ENCODE measurements at places on chromosomes 11 and 22.

GRCh38 chr11:119192111-119192510 lies 6.8 kb downstream of the NHERF4 start:
- peak; percentile 48 for DNase-seq

DNA sequence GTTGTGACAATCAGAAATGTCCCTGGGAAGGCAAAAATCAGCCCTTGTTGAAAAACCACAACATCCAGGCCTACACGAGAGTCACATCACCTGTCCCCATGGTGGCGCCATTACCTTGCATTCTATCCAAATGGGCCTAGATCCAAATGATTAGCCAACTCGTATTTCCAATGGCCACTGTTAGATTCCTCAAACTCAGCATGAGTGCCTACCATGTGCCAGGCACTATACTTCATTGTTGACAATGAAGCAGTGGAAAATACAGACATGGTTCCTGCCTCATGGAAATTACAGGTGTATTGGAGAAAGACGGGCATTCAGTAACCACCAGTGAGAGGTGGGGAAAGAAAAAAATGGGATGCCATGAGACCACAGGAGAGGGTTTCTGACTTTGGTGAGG lies 29.8 kb upstream of the CREB3L1 start:
- no peak for DNase-seq

- no peak for DNase-seq
These were observed 8.4 kb downstream of the VWA5A start for GRCh38 chr11:124123622-124124021.

DNA sequence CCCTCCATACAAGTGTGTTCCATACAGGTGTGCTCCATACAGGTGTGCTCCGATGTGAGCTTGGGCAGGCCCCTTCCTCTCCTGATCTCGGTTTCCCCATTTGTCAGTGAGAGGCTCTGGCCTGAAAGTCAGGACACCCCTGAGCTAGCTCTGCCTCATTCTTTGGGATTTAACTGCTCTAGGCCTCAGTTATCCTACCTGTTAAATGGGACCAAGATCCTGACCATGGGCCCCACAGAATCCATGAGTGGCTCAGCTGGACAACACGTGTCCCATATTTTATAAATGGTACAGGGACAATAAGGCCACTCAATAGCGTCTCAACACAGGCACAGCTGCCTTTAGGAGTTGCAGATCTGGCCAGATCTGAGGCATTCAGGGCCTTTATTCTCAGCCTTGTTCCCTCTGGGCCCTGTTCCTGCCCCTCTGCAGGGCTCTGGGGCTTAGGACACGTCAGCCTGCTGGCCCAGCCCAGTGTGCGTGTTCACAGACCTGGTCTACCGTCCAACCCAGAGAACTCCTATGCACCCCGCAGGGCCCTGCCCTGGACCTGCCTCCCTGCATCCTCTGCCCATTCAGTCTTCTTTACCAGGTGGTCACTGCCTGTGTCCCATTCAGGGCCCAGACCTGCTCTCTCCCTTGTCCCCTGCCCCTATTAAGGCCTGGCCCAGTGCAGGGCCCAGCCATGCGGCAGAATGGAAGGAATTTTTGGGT lies 18.9 kb upstream of the IGLL1 start:
- DNase-seq: no peak

GRCh38 chr11:86610559-86611341 lies 61.7 kb downstream of the ME3 start:
- no peak for DNase-seq

GRCh38 chr11:33704240-33705002 lies 3.8 kb upstream of the C11orf91 start:
- no peak for DNase-seq

DNA sequence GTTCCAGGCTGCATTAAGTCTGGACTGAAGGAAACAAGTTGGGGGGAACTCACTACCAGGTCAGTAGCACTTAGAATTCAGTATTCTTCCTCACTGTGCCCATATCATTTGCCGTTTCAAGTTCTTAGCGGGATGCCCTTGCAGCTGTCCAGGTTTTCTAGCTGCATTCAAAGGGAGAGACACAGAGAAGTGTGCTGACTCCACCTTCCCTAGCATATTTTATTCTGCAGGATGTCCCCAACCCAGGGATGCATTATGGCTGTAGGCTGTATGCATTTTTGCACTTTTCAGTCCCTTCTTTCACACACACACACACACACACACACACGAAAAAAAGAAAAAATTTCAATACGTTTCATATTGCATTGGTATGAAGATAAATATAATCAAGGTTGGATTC lies 35.8 kb upstream of the MAPK1 start:
- no peak for DNase-seq

DNA sequence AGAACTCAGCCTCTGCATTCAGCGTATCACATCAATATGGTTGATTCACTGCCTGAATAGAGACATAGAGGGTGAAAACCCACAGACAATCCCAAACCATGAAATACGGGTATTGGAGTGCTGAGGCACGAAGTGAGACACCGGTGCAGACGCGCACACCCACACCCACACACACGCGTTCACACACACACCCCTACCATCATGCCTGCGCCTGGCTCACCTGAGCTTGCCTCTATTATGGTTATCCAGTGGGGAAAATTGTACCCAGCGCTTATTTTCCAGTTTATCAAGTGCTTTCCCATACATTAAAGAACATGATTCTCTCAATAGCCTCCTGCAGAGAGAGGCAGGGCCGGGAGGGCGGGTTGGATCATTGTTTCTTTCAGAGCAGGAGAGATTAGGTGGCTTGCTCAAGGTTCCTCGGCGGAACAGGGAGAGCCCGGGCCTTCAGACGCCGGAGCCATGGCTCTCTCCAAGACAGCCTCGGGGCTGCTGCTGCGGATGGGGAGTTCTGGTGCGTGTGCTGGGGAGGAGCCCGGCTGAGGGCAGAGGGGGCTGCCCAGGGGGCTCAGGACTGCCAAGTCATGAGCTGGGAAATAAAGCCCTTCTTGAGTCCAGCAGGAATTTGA lies 78.9 kb upstream of the THY1 start:
- no peak for DNase-seq

DNA sequence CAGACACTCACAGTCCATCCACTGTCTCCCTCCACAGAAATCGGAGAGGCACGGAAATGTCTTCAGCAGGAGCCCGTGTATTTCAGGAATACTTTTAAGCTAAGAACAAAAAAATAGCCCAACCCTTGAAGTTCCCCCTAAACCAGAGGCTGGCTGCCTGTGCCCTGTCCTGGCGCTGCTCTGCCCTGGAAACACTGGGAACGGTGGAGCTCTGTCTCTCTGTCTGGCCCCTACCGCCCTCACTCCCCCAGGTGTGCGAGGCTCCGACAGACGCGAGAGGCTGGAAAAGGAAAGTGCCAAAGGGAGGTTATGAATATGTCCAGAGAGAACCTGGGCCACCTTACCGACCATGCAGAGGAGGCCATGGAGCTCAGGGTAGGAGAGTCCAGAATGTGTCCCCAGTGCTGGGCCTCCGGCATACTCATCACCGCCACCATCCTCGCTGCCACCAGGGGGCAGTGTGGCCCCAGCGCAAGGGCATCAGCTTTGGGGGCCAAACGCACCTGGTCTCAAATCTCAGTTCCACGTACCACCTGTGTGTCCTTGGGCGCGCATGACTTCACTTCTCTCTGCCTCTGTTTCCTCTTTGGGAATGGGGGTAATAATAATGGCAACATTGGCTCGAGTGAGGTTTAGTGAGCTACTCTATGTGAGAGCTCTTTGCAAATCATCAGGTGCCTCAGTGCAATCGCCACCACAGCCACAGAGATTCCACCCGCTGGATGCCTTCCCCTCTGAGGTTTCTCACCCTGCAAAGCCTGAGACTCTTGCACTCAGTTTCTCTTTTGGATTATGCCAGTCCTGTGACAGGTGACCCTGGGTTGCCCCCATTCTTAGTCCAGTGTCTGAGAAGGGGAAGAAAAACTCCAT lies 10.4 kb upstream of the SLCO2B1 start:
- peak; percentile 62 for DNase-seq

DNA sequence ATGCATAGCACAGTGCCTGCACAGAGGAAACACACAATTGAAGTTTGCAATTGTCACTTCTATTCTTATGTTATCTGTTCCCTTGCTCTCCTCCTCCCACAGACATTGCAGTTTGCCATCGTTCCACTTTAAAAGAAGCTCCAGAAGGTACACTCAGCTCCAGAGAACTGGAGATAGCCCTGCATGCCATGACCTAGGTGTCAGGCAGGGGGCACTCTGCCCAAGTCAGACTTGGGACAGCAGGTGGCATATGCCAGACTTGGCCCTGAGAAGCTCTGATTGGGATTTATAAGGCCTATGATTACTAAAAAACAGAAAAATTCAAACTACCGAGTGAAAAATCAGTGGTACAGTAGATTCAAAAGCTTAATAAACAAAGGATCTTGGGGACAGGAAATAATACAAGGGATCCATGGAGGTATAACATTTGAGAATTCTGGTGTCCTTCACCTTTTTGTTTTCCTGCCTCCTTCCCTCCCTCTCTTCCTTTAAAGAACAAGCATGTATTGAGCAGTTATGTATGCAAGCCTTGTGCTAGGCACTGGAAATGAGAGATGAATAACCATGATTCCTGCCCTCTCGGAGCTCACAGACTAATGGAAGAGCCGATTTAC lies 40.0 kb downstream of the TENM4 start:
- peak; percentile 14 for DNase-seq

- DNase-seq: no peak
These were observed 10.0 kb upstream of the MMP1 start for GRCh38 chr11:102807921-102808320.

- DNase-seq: no peak
These were observed 56.9 kb downstream of the SLC35F2 start for GRCh38 chr11:107801641-107802040.

DNA sequence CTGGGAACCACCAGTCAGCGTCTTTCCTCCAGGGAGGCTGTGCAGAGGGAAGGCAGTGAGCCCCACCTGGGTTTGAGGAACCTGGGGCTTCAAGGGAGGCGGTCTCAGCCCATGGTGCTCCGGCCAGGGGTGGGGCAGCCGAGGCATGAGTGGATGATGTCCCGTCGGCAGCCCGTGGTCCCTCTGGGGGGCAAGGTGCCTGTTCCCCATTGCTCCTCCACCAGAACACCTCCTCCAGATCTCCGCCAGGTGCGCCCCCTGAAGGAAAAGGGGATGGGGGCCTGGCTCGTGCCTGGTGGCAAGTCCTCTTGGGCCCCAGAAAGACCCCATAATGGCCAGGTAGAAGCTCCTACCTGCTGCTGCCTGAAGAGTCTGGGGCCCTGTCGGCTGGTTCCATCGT lies 94.1 kb downstream of the KCNQ1 start:
- DNase-seq: no peak

DNA sequence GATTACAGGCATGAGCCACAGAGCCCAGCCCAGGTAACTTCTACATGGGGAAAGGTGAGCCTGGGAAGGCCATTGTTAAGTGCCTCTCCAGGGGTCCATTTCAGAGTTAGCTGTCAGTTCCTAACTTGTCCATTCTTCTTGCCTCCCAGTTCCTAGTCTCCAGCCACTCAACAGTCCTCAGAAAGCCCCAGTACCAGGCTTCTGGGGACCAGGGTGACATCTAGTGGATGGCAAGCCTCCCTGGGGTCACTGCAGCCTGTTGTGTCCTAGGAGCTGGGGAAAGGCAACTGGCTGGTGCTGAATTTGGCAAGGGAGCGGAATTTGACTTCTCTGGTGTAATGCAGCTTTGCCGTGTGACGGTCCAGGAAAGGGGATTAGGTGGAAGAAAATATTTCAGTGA lies 2.1 kb downstream of the LGALS12 start:
- peak; percentile 22 for DNase-seq

GRCh38 chr11:27212248-27212780 lies 150.7 kb downstream of the CCDC34 start:
- no peak for DNase-seq

DNA sequence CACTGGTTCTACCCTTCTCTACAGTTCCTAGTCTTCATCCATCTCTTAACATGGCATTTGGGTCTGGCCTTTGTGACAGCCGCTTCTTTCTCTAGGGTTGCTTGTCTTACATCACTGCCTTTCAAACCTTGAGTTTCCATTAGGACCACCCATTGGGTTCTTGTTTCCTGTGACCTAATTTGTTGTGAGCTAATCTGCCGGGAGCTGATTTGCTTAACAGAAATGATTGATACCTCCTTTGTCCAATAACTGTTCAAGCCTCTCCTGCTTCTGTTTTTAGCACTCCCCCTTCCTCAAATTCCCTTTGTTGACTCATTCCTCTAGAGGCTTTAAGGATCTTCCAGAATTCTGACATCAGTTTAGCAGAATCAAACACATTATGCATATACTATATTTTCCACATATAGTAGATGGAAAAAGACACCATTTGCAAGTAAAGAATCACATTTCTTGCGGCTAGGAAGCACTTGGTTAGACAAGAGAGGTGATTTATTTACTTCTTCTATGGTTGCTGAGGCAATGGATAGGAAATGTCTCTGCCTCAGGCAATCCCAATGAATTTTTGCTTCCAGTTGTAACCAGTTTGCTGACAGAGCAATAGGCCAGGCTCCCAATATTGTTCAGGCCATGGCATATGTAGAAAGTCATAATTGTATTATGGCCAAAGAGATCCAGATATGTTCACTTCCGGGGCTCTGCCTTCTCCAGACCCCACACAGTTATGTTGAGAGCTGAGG lies 130.7 kb downstream of the SNX19 start:
- DNase-seq: peak; percentile 28

DNA sequence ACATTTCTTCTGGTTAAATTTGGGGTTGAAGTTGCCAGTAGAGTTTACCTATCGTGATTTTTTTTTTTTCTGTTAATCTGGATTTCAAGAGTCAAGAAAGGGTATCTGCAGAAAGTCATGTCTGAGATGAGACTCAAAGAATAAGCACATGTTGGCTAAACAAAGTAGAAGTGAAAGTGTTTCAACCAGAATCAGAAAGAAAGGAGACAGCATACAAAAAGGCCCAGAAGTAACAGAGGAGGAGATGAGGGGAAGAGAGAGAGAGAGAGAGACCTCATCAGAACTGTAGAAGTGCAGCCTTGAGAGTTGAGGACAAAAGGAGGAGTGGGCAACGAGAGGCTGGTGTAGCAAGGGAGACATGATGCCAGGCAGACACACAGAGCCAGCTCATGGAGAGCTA lies 54.9 kb downstream of the SVIP start:
- no peak for DNase-seq

GRCh38 chr22:36274531-36274930 lies 21.6 kb downstream of the APOL1 start:
- no peak for DNase-seq

- DNase-seq: peak; percentile 26
These were observed 2.4 kb downstream of the C11orf96 start for GRCh38 chr11:43944761-43945311.

DNA sequence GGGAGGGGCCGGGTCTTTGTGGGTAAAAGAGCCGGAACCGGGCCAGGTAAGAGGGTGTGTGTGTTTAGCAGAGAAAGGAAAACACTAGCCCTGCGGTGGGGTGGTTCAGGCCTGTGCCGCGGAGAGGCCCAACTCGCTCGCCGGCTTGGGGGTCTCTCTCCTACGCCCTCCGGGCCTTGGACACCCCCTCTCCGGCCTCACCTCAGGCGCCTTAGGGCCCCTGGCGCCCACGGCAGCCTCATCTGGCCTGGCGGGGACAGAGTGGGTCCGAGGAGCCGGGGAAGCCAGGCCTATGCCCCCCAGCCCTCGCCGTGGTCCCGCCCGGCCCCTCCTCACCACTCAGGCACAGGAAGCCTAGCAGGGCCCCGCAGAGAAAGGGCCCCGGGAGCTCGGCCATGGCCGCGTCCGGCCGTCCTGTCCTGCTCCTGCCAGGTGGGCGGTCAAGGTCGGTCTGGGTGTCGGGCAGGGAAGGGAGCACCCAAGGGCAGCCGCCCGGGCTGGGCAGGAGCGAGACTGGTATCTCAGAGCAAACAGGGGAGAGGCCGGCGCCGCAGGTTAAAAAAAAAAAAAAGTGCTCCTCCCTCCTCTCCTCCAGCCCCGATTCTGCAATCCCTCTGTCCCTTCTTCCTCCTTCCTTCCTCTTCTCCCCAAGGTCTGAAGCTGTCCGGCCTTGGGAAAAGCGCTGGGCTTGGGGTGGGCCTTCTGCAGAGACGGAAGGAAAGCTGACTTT lies at the start of gene VSIG2:
Gene VSIG2 (minus strand): TSS at position 515 of the 730 bp plus-strand sequence. CDS start 118 bp downstream, at position 397.
- DNase-seq: no peak

All from adipocyte (in vitro differentiated cells).